ENCODE measurements at places on chromosomes 7 and 10.

- peak; percentile 83 for DNase-seq
These were observed 9.1 kb downstream of the LOXL4 start for GRCh38 chr10:98258683-98259454.

DNA sequence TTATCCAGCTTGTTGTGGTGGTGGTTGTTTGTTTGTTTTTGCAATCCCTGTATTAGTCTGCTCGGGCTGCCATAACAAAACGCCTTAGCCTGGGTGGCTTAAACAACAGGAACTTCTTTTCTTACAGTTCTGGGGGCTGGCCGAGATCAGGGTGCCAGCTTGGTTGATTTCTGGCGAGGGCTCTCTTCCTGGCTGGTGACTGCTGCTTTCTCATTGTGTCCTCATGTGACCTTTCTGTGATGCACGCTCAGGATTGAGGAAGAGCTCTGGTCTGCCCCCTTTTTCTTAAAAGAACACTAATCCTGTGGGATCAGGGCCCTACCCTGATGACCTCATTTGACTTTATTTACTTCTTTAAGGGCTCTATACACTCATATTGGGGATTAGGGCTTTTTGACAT lies 107.1 kb upstream of the NRP1 start:
- no peak for DNase-seq

GRCh38 chr7:43199371-43200160 lies 87.1 kb downstream of the HECW1 start:
- peak; percentile 3 for DNase-seq

GRCh38 chr10:21340331-21340730 lies 185.2 kb downstream of the SKIDA1 start:
- peak; percentile 82 for DNase-seq

GRCh38 chr7:101817471-101818286 lies at the start of gene CUX1:
Gene CUX1, plus strand, starts transcription at chr7:101817626. Its CDS starts 14 bp downstream, at chr7:101817640.
- peak; percentile 39 for DNase-seq

DNA sequence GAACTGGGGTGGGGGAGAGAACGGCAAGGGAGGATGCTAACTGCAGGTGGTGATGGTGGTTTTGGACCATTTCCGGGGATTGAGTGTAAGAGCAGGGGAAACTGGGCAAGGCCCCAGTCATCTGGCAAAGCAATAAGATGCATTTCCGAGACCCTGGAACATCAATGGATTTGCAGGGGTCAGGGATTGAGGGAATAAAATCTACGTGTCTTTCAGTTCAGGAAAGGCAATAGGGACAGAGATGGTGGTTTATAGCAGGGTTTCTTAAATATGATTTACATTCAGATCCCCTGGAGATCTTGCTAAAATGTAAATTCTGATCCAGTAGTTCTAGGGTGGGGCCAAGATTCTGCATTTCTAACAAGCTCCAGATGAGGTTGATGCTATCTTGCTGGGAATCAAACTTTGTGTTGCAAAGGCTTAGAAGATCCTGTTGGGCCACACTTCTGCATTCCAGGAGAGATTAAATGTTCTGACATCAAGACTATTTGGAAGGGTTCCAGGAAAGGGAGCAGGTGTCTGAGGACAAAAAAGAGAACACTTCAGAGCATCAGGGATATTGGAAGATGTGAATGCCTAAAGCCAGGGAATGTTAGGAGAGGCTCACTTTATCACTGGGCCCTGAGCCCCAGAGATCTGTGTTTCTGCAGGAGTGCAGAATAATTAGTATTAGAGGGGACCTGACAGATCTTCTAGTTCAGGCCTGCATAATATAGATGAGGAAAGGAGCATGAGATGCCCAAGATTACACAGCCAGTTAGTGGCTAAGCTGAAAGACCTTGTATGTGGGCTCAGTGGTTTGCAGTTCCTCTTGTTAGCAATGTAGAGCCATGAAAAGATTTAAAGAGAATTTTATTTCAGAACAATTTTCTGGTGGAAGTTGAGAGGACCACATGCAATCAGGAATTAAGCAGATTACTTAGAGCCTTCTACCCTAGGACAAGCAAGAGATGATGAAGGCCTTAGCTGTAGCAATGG lies 32.4 kb downstream of the BLNK start:
- DNase-seq, result peak; percentile 4

DNA sequence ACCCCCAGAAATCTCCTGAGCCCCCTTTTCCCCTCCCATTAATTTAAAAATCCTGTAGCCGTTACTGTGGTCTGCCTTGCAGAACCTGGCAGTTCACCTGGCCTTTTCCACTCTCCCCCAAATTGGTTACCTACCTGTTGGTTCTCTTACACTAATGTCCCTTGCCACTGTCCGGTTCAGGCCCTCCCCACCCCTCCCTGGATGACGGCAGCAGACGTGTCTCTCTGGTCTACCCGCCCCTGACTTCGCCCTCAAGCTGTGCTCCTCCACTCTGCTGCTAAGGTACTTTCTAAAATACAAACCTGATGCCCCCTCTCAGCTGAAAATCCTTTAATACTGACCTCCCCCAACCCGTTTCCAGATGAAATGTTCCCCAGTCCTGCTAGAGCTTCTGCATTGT lies 15.6 kb upstream of the SH3PXD2A start:
- no peak for DNase-seq

DNA sequence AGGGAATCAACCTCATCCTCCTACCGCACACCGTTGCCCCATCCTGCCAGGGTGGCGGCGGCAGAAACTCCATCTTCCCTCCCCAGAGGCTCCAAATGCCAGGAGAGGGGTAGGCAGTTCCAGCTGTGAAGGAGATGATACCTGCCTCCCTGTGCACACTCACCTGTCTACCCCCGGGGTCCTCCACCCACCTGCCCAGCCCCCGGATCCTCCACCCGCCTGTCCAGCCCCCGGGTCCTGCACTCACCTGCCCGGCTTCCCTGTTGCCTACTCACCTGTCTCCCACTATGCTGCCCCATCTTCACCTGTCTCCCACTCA lies 13.4 kb upstream of the DNAAF5 start:
- no peak for DNase-seq

DNA sequence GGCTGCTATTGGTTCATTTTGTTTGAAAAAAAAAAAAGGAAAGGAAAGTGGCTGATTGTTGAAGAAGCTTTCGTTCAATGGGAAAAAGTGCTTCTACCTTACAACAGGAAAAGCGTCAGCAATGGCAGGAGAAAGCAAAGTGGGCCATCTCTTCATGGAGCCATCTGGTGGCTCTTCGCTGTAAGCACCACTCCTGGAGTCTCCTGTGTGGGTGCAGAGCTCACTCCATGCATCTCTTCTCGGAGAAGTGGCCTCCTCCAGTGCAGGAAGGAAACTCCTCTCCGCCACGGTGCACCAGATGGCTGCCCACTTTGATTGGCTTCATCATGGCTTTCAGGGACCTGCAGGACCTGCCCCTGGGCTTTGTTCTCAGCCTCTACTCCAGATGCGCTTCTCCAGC lies 250.9 kb downstream of the PTEN start:
- DNase-seq, result no peak

GRCh38 chr10:77578583-77579227 lies 58.9 kb downstream of the KCNMA1 start:
- no peak for DNase-seq

GRCh38 chr10:105243825-105244224 lies 602.7 kb downstream of the SORCS3 start:
- DNase-seq, result no peak

DNA sequence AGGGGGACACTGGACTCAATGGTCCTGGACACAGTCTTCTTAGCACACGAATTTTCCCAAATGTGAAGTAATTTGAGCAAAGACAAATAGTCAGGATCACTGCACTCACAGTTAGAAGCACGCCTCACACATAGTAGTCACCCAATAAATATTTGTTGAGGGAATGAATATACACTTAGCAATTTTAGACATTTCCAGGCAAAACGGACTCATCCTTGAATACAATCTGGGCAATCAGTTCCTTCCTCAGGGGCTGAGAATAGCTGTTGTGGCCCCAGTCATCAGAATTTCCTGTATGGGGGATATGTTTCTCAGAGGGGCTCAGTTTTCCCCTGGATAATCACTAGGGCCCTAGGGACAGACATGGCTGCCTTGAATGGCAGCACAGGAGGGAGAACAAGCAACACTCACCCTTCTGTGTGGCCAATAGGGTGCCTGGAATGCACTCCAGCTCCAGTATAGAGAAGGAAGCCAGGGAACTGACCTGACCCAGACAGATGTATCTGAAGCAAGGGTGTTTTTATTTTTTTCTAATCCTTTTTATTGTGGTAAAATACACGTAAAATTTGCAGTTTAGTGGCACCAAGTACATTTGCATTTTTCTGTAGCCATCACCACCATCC lies 282.7 kb upstream of the ZNF32 start:
- no peak for DNase-seq

GRCh38 chr7:106285855-106286492 lies 1.2 kb upstream of the NAMPT start:
- DNase-seq, result no peak

DNA sequence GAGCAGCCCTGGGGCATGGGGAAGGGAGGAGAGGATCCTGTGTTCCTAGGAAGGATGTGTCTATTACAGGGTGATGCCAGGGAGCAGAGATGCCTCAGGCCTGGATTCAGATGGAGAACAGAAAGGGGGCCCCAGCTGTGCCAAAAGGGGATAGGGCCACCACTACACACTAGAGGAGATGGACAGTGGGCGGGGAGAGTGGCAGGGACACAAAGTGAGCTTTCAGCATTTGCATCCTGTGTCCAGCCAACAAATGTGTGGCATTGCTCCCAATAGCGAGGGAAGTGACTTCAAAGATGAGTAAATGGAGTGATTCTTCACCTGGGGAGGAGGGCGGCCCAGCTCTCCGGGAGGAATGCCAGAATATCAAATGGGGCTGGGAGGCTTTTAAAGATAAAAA lies 64.9 kb upstream of the WAPL start:
- DNase-seq, result no peak

DNA sequence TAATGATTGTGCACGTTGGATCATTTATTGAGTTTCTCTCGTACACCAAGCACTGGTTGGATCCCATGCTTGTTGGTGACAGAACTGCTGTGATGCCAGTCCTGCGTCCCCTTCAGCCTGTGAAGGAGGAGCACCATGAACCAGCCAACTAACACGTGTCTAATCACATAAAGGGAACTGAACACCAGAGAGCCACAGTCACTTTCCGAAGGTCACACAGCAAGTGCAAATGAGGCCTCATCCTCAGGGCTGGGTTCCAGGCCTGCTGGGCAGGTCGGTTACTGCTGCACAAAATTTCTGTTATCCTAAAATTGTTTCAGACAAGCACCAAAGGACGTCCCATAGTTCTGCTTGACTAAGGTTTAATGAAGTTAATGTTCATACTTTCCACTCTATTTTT lies 332.0 kb upstream of the ZNF32 start:
- no peak for DNase-seq

GRCh38 chr7:5296611-5297226 lies 14.0 kb downstream of the SLC29A4 start:
- no peak for DNase-seq

- no peak for DNase-seq
These were observed 46.4 kb downstream of the RAMP3 start for GRCh38 chr7:45203936-45204445.

DNA sequence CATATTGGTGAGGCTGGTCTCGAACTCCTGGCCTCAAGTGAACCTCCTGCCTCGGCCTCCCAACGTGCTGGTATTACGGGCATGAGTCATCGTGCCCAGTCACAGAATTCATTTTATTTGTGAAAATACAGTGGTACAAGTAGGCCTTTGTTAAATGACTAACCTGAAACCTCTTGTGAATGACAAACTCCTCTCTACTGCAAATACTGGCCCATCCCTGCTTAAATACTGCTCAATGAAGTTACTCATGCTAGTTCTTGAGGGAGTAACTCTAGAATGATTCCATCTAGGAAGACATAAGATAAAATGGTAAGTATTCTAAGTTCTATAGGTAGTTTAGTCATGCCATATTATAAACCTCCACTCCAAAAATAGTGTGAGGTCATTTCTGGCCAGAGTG lies 80.7 kb downstream of the UBE2H start:
- no peak for DNase-seq

DNA sequence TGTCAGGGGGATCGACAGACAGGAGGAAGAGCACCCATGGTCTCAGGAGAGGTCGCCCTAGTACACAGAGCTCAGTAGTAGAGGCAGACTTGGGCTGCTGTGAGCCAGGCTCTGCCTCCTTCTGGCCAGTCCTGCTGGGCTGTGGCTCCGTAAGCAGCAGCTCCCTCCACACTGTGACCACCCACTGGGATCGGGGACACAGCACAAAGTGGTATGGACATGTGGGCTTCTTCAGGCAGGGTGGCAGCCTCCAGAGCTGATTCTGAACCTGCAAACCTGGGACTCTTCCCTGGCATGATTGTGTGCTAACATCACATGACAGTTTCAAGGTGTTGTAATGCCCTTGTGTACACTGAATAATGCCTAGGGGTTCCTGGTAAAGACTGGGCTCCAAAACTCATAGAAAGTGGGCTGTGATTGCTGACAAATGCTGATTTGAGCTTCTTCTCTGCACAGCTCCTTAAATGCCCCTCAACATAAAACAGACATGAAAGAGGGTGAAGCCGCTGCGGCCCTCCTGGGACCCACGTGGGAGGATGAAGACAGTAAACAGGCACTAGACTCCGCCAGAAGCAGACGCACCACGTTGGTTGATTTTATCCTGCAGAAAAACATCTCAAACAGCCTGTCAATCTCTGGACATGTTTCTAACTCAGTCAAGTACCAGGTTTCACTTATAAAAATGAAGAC lies 76.7 kb downstream of the GPR26 start:
- DNase-seq, result no peak

DNA sequence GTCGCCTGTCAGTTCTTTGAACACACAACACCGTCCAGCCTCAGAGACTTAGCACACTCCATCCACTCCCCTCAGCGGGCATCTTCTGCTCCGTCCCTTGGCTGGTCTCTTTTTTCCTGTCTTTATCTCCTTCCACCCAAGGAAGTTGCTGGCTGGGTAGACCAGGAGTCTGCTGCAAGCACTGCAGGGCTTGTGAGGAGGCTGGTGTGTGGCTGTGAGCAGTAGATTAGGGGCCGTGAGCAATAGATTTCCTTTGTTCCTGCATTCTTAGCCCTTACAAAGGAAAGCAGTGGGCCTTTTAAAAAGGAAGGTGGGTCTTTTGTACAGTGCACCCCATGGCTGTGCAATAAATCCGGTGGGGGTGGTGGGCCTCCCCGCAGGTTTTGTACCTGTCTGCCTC lies 100.3 kb upstream of the BTBD16 start:
- no peak for DNase-seq

GRCh38 chr10:12539350-12540164 lies 190.2 kb downstream of the CAMK1D start:
- DNase-seq, result no peak

DNA sequence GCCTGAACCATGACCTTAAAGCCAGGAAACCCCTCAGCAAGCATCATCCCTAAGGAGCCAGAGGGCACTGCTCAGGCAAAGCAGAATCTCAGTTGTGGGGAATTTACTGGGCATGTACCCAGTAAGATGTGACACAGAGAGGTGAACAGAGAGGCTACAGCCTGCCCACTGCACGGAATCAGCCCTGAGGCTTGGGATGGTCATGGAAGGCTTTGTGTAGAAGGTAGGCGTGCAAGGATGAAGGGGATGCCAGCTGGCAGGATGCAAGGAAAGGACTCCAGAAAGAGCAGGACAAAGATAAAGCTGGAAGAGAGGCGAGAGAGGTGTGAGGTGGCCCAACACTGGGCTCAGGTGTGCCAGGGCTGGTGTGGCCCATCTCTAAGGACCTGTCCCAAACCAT lies 2.4 kb upstream of the AIFM2 start:
- no peak for DNase-seq

GRCh38 chr7:100867040-100867775 lies at the start of gene TRIP6:
Gene TRIP6, plus strand, starts transcription at chr7:100867387. Its CDS starts 111 bp downstream, at chr7:100867498.
- peak; percentile 92 for DNase-seq

GRCh38 chr7:98284335-98285036 lies 3.0 kb downstream of the BRI3 start:
- DNase-seq, result peak; percentile 92

GRCh38 chr10:103653581-103654037 lies 160.1 kb downstream of the NEURL1 start:
- peak; percentile 68 for DNase-seq
